ENCODE measurements at places on chromosomes 7 and 10. TPM values are rescaled to one million over a fixed set of nuclear protein-coding genes. Genes with fewer than 3 reads are reported as not detected.

The SPRN gene
- total RNA-seq: 5.5 TPM

The NDUFB2 gene
- total RNA-seq: 50.7 TPM

The CYP2C8 gene
- 5.3 TPM for total RNA-seq

The PIK3CG gene
- total RNA-seq: 1.9 TPM

The ANLN gene
- total RNA-seq: 9.8 TPM

The EPHB6 gene
- total RNA-seq: 11.7 TPM

The C7orf33 gene
- 0.64 TPM for total RNA-seq

The NPY4R gene
- total RNA-seq: 0.27 TPM

The CYP3A5 gene
- total RNA-seq: 2.3 TPM

The RPEL1 gene
- total RNA-seq: not detected

The SAMD9L gene
- total RNA-seq: 2.4 TPM
